ENCODE measurements at places on chromosomes 13 and 19. TPM values are rescaled to one million over a fixed set of nuclear protein-coding genes. Genes with fewer than 3 reads are reported as not detected.

EID2B gene
- polyA plus RNA-seq: 4.8 TPM

PODNL1 gene
- polyA plus RNA-seq: not detected

LAIR1 gene
- polyA plus RNA-seq: 31.3 TPM

ZNF225 gene
- 2.7 TPM for polyA plus RNA-seq

NUDT19 gene
- 17.3 TPM for polyA plus RNA-seq

AP2A1 gene
- polyA plus RNA-seq: 44.0 TPM

MBD3L2 gene
- not detected for polyA plus RNA-seq

KCNC3 gene
- polyA plus RNA-seq: 0.08 TPM

PINLYP gene
- 8.7 TPM for polyA plus RNA-seq

LRRC25 gene
- 1.2 TPM for polyA plus RNA-seq

Data from GM12878 (cell line).